ENCODE measurements at places on chromosomes 12 and 14.

- no peaks in the 10 kb centered on the region for H3K36me3 ChIP-seq
- H3K4me3 ChIP-seq, result no peak overlapping the region
- no peak overlapping the region for H3K27ac ChIP-seq
- no peaks in the 10 kb centered on the region for H3K4me1 ChIP-seq
- no peaks in the 10 kb centered on the region for H3K27me3 ChIP-seq
Observed at GRCh38 chr14:99124482-99125105, 147.4 kb downstream of the BCL11B start.

DNA sequence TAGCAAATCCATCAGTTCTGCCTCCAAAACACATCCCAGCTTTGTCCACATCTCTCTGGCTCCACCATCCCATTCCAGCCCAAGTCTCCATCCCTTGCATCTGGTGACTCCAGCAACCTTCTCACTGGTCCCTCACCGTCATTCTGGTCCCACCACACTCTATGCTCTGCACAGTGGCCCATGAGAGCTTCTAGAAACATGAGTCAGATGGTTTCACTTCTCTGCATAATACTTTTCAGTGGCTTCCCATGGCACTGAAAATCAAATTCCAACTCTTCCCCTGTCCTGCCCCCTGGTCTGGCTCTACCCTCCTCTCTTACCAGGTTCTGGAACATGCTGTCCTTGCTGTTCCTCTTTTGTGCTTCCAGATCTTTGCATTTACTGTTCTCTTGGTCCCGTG, 17.2 kb upstream of the C12orf76 start:
- no peaks in the 10 kb centered on the region for H3K4me1 ChIP-seq
- no peaks in the 10 kb centered on the region for H3K36me3 ChIP-seq
- no peak overlapping the region for H3K27ac ChIP-seq
- no peak for DNase-seq

DNA sequence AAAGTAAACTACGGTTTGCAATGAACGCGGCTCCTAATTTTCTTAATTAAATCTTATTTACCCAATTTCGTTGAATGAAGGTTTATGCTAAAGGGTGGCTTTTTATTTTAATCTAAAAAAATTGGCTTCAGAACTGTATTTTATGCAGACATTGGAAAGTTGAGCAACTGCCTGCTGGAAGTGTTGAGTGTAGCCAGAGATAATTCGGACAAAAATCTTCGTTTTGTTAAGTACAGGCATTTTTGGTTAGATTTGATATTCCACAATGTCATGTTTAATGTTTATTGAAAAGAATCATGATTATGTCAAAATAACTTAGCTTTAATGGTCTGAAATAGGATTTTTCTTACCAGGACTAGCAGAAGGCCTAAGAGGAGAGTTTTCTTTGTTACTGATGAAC, 875 bp downstream of the IRAK3 start:
- DNase-seq, result no peak
- H3K36me3 ChIP-seq, result no peaks in the 10 kb centered on the region
- H3K27me3 ChIP-seq, result no peaks in the 10 kb centered on the region
- peaks cover 6% of the 10 kb centered on the region for H3K4me1 ChIP-seq
- H3K4me3 ChIP-seq, result peak overlapping the region; percentile 54

GRCh38 chr14:54676812-54677708, 110.1 kb downstream of the SAMD4A start:
- H3K4me3 ChIP-seq, result no peak overlapping the region
- no peaks in the 10 kb centered on the region for H3K4me1 ChIP-seq
- H3K36me3 ChIP-seq, result no peaks in the 10 kb centered on the region
- no peaks in the 10 kb centered on the region for H3K27me3 ChIP-seq

GRCh38 chr12:20375560-20375959, 7.2 kb downstream of the PDE3A start:
- peaks cover 10% of the 10 kb centered on the region for H3K4me1 ChIP-seq
- no peaks in the 10 kb centered on the region for H3K27me3 ChIP-seq
- no peak for DNase-seq
- H3K27ac ChIP-seq, result no peak overlapping the region

DNA sequence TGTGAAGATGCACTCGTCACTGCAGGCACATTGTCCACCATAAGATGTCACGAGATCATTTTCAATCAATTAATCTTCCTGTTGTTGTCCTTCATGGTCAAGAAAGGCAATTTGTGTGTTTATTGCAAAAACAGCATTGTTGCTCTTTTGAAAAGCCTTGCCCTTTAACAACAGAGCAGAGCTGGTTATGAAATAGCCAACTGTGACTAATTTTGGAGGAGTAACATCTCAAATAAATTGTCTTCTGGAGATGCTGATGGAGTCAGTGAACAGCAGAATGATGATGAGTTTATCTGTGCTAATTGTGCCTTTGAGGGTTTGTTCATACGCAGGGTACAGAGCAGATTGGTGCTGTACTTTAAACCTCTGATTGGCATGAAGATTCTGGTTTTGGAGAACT, 88.3 kb upstream of the E2F7 start:
- no peak for DNase-seq
- H3K36me3 ChIP-seq, result no peaks in the 10 kb centered on the region
- no peaks in the 10 kb centered on the region for H3K27me3 ChIP-seq
- H3K27ac ChIP-seq, result no peak overlapping the region
- no peak overlapping the region for H3K4me3 ChIP-seq

GRCh38 chr12:21372602-21373001, at the start of gene IAPP:
Gene IAPP, plus strand, starts transcription at chr12:21372902. Its CDS starts 450 bp downstream, at chr12:21373352.
- H3K4me1 ChIP-seq, result no peaks in the 10 kb centered on the region
- no peak within 1 kb of the TSS for H3K4me3 ChIP-seq

DNA sequence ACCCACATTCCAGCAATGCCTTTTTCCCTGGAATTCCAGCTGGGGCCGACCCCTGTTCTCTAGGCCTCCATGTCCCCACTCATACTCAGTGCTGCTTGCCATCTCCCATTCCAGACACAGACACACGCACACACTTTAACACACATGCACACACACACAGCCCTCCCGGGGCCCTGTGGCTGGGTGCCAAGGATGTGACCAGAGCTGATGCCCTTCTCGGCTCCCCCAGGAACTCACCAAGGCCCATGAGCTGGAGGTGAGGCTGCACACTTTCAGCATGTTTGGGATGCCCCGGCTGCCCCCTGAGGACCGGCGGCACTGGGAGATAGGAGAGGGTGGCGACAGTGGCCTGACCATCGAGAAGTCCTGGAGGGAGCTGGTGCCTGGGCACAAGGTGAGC, 4.3 kb downstream of the PLEKHG6 start:
- no peak overlapping the region for H3K4me3 ChIP-seq
- H3K27ac ChIP-seq, result no peak overlapping the region
- peaks cover 4% of the 10 kb centered on the region for H3K4me1 ChIP-seq
- DNase-seq, result no peak

GRCh38 chr14:29608861-29609260, 318.8 kb downstream of the PRKD1 start:
- no peak overlapping the region for H3K27ac ChIP-seq
- no peaks in the 10 kb centered on the region for H3K4me1 ChIP-seq
- H3K4me3 ChIP-seq, result no peak overlapping the region
- no peaks in the 10 kb centered on the region for H3K36me3 ChIP-seq
- no peaks in the 10 kb centered on the region for H3K27me3 ChIP-seq

- no peaks in the 10 kb centered on the region for H3K27me3 ChIP-seq
- no peak for DNase-seq
- H3K27ac ChIP-seq, result no peak overlapping the region
- no peaks in the 10 kb centered on the region for H3K4me1 ChIP-seq
- no peak overlapping the region for H3K4me3 ChIP-seq
Observed at GRCh38 chr14:96762650-96763049, 34.5 kb upstream of the VRK1 start.

DNA sequence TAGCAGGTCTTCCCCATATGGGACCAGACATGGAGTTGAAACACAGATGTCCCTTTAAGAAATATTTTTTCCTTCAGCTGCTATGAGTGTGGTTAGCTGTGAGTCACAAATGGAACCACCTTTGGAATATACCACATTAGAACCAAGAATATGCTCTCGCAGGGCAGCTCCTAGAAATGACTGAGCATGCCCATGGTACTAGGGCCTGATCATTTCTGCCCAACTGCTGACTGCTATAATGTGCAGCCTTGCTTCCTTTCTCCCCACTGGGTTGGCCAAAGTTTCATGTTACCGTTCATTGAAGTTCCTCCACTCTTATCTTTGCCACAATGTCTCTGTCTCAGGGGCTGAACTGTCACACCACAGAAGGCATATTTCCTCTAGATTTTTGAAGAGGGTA, 1074.6 kb downstream of the FLRT2 start:
- H3K27ac ChIP-seq, result no peak overlapping the region
- H3K27me3 ChIP-seq, result no peaks in the 10 kb centered on the region
- no peak for DNase-seq
- H3K4me3 ChIP-seq, result no peak overlapping the region

DNA sequence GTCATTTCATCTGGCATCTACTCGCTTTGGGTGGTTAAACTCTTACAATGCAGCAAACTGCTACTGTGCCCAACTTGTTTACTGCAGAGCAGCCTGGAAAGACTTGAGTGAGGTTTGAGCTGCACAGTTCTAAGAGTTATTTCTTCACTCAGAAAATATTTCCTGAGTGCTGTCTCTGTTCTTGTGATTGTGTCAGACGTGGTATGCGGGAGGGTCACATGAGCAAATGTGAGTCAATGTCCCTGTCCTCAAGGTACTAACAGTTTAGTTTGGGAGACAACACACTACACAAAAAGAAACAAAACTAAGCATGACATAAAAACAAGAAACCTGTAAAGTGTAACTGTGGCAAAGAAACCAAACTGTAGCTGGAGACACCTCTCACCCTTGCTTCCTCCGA, 32.4 kb downstream of the FLVCR2 start:
- no peaks in the 10 kb centered on the region for H3K27me3 ChIP-seq
- H3K36me3 ChIP-seq, result peaks cover 4% of the 10 kb centered on the region
- no peak overlapping the region for H3K4me3 ChIP-seq

Measured in Peyer's patch (tissue), 4 donors.